Amygdala (tissue), 56 donors: ENCODE measurements at places on chromosomes 4 and X.

GRCh38 chrX:101918751-101919150, 13.1 kb downstream of the ZMAT1 start:
- no peak for DNase-seq

- no peak for DNase-seq
These were observed 40.8 kb downstream of the XK start for GRCh38 chrX:37726346-37726745.

GRCh38 chrX:45632506-45632905, 431.8 kb upstream of the DIPK2B start:
- no peak for DNase-seq

DNA sequence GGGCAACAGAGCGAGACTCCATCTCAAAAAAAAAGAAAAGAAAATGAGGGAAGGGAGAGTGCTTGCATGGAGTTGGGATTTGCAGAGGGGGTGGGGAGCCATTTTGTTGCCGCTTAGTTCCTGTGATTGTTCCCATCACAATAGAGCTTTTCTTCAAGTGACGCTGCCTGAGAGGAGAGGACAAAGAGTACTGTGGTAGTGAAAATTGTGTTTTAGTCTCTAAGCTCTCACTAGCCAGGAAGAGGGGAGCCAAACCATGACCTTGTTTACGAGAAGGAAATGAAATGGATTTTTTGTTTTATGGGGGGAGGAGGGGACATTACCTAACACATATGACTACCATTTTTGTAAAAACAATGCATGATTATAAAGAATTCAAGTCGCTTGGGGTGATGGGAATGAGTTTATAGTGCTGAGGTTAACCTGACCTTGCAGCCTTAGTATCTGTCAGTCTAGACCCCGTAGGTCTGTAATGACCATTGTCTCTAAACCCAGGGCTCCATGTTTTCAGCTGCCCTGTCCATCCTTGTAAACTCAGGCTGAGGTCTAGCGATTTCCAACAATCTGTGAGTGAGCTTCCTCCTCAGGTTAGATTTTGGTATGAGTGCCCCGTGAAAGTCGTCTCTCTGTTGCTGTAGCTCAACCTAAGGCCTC, 18.8 kb downstream of the SRD5A3 start:
- peak; percentile 10 for DNase-seq

- DNase-seq, result no peak
These were observed 82.8 kb upstream of the NKX1-1 start for GRCh38 chr4:1488831-1489638.

GRCh38 chr4:47914926-47915237, 499 bp upstream of the NFXL1 start:
- no peak for DNase-seq

GRCh38 chrX:134013092-134013497, 27.7 kb upstream of the GPC3 start:
- DNase-seq, result no peak

DNA sequence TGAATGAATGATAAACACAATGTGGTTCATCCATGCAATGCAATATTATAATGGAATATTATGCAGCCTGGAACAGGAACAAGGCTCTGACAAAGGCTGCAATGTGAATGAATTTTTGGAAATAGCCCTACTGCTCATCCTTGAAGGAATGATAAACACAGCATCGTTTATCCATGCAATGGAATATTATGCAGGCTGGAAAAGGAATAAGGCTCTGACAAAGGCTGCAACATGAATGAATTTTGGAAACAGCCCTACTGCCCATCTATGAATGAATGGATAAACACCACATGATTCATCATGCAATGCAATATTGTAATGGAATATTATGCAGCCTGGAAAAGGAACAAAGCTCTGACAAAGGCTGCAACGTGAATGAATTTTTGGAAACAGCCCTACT, 159.4 kb downstream of the CRLF2 start:
- DNase-seq, result no peak

DNA sequence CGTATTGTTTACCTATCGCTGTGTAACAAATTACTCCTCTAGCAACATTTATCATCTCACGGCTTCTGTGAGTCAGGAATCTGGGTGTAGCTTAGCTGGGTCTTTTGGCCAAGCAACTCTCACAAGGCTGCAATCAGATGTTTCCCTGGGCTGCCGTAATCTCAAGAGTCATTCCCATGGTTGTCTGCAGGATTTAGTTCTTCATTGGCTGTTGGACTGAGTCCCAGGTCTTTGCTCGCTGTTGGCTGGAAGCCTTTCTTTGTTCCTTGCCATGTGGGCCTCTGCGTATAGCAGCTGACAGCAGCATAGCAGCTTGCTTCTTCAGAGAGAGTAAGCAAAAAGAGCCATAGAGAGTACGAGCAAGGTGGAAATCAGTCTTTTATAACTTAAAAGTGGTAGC, 16.8 kb downstream of the POLR2B start:
- DNase-seq, result peak; percentile 37

DNA sequence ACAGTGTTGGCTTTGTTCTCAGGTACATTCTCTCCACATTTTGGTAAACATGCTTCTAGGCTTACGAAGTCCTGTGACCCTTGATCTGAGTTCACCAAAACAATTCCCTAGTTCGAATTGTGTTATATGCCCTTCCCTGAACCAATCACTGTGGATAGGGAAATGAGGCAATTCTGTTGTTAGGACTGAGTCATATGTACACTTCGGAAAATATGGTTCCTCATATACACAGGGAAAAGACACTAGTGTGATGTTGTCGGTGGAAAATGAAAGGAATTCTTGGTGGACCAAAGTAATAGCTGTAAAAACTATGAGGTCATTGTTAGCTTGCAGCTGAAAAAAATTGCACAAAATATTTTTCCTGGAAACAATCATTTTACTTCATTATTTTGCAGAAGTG, 46.6 kb upstream of the MAGEC2 start:
- DNase-seq, result no peak

- DNase-seq, result no peak
These were observed 708.6 kb downstream of the C4orf33 start for GRCh38 chr4:129804461-129804981.

DNA sequence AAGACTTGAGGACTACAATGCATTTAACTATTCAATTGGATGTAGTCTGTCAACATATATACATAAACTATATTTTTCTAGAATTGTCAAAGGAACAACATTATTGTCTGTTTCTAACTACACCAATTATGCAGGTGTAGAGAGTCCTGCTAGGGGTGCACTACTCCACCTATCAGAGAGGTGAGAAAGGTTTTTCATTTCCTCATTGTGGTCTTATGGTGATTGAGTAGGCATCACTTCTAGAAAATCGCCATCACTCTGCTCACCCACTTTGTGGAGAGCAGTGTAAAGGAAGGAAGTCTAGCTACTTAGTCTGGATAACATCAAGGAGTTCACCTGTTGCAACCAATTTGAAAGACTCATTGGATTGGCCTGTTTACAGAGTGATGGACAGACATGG, 4.4 kb upstream of the ADH1C start:
- no peak for DNase-seq

DNA sequence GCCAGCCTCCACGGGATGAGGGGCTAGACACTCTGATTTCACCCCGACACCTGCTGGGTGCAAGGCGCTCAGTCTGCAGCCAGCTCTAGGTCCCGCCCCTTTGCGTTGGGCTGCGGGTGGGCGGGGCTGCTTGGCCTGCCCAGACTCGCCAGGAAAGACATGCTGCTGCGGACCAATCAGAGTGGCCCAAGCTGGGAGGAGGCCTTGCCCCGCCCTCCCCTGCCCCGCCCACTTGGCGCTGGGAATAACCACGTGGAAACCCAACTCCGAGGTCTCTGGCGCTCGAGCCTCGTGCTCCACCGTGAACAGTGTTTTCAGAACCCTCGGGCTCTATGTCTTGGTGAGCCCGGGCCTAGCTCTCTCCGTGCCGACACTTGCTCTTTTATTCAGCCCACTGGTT, 5.3 kb upstream of the VMA21 start:
- no peak for DNase-seq

DNA sequence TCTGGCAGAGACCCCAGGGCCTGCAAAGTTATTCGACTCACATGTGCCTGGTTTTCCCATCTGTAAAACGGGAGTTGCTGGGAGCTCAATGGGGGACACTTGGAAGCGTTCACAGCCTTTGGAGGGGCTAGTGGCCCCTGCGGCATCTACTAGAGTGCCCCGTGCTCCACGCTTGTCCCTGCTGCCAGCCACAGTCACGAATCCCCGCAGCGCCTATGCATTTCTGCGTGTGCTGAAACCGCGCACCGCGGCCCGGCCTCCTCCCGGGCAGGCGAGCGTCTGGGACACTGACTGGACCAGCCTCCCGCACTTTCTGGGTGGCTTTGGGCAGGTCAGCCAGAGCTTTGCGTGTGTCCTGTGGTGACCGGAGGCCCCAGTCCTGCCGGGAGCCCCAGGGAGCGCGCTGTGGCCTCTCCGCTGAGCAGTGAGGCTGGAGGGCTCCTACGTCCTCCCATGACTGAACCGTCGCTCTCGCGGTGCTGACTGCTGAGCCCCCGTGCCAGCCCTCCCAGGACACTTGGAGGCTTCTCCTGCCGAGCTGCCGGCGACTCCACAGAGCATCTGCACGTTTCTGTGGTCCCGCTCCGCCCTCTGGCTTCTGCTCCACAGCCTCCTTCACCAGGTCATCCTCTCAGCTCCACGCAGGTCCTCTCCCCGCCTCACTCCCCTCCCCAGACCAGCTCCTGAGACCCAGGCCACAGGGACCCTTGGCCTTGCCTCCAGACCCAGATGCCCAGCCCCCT, 36.3 kb downstream of the PIGG start:
- DNase-seq, result no peak

GRCh38 chr4:151004222-151004621, 10.9 kb downstream of the LRBA start:
- DNase-seq, result no peak

DNA sequence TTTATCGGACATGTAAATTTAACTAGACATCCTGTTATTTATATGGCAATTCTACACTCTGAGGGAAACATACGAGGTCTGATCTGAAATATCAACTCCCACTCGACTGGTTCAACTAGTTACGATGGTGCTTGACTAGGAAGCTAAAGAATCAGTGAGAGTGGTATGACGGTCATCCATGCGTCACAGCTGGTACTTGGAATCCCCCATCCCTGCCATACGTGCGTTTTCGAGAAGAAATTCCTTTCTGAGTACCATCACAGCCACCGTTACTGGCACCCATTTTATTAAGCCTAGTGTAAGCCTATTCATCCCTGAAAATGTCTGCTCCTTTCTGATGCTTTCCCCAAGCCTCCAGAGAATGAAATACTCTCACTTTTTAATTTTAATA, 695 bp upstream of the PIGA start:
- no peak for DNase-seq

DNA sequence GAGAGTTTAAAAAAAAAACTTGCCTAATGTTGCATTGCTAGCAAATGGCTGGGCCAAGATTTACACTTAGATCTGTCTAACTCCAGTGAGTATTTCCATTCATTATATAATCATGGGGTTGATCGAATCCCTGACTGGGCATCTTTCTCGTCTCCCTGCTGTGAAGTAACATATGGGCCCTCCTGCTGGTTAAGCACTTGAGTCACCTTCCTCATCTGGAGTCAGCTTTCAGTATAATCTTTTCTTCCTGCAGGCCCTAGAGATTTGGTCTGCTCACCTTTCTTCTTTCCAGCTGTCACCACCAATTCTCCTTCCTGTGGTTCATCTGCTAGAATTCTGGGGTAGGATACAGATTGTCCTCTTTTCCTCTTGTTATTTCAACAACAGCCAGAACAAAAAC, 41.6 kb downstream of the TIGD2 start:
- no peak for DNase-seq

- no peak for DNase-seq
These were observed 237.9 kb downstream of the ARHGAP10 start for GRCh38 chr4:147969573-147970385.

GRCh38 chr4:24013668-24014422, 124.0 kb upstream of the PPARGC1A start:
- DNase-seq, result no peak

DNA sequence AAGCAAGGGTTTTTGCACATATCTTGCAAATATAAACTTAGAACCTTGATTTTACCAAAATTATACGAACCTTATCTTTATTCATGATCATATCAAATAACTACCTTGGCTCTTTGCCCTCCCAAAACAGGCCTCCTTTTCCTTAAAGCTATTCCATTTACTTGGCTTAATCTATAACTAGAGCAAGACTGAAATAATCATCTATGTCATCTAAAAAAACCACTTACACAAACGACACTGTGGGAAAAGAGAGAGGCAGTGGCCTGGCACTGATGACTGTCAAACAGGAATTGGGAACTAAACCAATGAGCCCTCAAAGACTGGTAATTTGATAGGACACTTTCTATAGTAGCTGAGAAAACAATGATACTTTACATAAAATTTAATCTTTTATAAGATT, 11.7 kb upstream of the PTPN13 start:
- no peak for DNase-seq

DNA sequence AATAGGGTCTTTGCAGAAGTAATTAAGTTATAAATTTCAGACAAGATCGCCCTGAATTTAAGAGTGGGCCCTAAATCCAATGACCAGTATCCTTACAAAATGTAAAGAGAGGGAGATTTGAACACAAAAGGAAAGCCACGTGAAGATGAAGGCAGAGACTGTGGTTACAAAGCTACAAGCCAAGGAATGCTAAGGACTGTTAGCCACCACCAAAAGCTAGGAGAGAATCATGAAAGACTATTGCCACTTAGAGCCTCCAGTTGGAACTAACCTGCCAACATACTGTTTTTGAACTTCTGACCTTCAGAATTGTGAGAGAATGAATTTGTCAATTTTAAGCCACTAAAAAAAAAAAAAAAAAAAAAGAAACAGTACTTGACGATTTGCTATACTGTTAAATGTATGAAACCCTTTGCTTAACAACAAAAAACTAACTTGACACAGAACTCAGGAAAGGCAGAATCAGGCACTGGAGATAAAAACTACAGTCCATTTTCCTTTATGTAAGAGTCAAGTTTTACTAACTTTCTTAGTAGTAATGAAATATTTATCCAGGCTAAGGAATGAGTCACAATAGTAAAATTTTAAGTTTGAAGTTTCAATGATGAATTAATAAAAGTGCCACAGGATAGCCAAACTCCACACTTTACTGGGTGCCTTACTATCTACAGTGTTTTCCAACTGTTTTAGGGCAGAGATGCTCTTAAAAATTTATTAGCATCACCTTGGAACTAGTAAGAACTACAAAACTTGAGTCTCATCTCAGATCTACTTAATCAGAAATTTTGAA, 25.1 kb downstream of the DHX15 start:
- no peak for DNase-seq

GRCh38 chr4:33057736-33058135, 2337.6 kb downstream of the PCDH7 start:
- DNase-seq, result no peak

- no peak for DNase-seq
These were observed 49.5 kb downstream of the TMEM154 start for GRCh38 chr4:152630324-152630723.
